ENCODE measurements at places on chromosomes 4 and X. TPM values are rescaled to one million over a fixed set of nuclear protein-coding genes. Genes with fewer than 3 reads are reported as not detected.

The PDE5A gene
- total RNA-seq = 2.1 TPM

The NPY5R gene
- not detected for total RNA-seq

The CHST7 gene
- 8.7 TPM for total RNA-seq

The EDA gene
- 0.50 TPM for total RNA-seq

The VCX3A gene
- not detected for total RNA-seq

The RTL5 gene
- 1.7 TPM for total RNA-seq

The BEX2 gene
- 16.8 TPM for total RNA-seq

The PF4V1 gene
- 3.3 TPM for total RNA-seq

The ZMAT1 gene
- total RNA-seq = 14.9 TPM

The SYTL4 gene
- total RNA-seq = 0.30 TPM

The GRK4 gene
- 5.1 TPM for total RNA-seq

The IGFBP7 gene
- total RNA-seq = 101 TPM

The NAP1L2 gene
- total RNA-seq = 3.1 TPM

The GAGE12E gene
- not detected for total RNA-seq

DNA sequence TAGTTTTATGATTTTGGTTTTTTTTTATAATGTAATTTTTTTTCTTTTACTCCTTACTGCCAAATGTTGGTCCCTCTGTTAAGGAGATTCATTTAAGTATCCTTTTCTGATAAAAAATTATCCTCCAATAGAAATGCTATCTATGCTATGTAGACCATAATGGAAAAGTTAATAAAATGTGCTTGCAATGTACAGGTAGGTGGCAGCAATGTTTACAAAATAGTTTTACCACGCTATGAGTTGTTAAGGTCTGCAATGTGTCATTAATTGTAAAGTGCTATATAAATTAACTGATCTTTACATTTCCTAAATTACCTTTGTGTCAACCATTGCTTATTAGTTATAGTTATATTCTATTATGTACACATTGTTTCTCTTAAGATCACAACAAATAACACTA, 3.8 kb upstream of the CENPC start:
- no peak for DNase-seq

GRCh38 chr4:181503687-181504390, 739.4 kb upstream of the TENM3 start:
- no peak for DNase-seq

GRCh38 chrX:41952102-41952501, 28.7 kb upstream of the CASK start:
- no peak for DNase-seq

- DNase-seq = no peak
These were observed 50.6 kb downstream of the QRFPR start for GRCh38 chr4:121330180-121330665.

- no peak for DNase-seq
These were observed 922.1 kb upstream of the SLIT2 start for GRCh38 chr4:19329631-19330030.

DNA sequence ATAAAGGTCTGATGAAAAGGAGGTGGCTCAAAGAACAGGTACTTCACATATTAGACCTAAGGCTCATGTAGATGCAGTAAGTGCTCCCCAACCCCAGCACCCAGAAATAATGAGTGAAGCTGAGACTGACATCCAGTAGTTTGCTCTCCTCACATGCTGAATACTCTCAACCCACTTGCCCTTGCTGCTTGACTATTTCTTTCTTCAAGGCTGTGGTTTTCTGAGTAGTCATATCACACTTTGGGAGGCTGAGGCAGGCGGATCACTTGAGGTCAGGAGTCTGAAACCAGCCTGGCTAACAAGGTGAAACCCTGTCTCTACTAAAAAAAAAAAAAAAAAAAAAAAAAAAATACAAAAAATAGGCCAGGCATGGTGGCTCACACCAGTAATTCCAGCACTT, 51.5 kb upstream of the PRPS1 start:
- DNase-seq = no peak

GRCh38 chr4:29653221-29653620, 1066.9 kb upstream of the PCDH7 start:
- DNase-seq = no peak

GRCh38 chr4:151409470-151410313, 716 bp downstream of the FHIP1A start:
- peak; percentile 31 for DNase-seq

GRCh38 chr4:153790962-153791551, 2.2 kb upstream of the SFRP2 start:
- DNase-seq = peak; percentile 41

DNA sequence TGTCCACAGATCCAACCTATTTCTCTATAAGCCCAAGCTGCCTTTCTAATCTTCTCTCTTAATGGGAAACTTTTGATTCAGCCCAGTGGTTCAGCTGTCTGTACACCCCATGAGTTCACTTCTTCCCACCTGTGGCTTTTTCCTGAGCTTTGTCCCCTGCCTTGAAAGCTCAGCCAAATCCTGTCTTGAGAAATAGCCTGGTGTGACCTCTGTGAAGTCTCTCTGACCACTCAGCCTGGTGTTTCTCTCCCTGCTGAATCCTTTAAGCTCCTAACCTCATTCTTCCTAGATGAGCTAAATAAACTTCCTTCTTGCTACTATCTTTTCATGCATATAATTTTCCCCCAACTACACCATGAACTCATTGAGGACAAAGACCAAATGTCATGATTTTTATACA, 15.2 kb upstream of the HERC5 start:
- DNase-seq = no peak

DNA sequence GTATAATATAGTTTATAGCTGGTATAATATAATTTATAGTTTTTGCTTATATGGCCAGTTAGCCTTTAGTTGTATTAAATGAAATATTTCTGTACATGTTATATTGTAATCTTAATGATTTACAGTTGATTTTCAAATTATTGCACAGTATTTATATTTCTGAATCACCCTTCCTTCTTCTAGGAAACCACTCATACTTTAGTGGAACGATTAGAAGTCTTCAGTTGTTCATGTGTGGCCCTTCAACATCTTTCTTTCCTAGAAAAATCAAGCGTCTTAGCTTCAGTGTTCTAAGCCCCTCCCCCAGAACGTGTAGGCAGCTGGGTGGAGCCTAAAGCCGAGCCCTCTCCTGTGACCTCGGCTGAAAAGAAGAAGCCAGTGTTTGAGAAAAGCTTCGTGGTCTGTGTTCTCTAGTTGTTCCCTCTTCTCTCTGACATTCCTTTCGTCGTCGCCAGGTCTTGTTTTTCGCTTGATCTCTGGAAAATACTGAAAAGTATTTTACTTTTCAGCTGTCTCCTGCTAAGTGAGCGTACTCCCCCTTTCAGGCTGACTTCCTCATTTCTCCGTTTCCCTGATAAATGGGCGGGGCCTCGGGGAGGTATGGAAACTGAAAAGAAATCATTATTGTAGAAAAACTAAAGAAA, at the start of gene C4orf33:
Gene C4orf33, plus strand, starts transcription at position 342 of the 644 bp plus-strand sequence. CDS start 6,459 bp downstream, outside the sequence.
- DNase-seq = peak; percentile 62

GRCh38 chr4:26577066-26577465, 6.8 kb upstream of the TBC1D19 start:
- no peak for DNase-seq

- peak; percentile 9 for DNase-seq
These were observed 33.9 kb downstream of the WDR1 start for GRCh38 chr4:10082459-10083272.

GRCh38 chrX:3598709-3599108, 114.7 kb downstream of the PRKX start:
- DNase-seq = no peak

- DNase-seq = no peak
These were observed 9.2 kb upstream of the JADE1 start for GRCh38 chr4:128800284-128800683.

GRCh38 chr4:128329638-128330037, 42.0 kb upstream of the PGRMC2 start:
- no peak for DNase-seq

DNA sequence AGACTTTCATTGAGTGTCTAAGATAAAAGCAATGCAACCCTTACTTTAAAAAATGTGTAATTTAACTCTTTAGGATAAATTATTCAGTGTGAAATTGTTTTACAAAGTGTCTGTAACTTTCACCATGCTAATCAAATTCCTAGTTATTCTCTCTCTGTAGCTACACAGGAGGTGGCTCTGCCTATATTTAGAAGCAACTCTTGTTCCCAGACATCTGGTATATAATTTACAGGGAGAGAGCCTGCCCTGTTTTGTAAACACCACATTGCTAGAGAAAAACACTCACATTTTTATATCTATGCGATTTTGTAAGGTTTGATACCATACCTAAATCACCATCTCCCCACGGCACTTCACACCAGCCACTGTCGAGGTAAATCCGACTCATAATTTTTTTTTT, 35.5 kb upstream of the SPATA4 start:
- DNase-seq = no peak

- DNase-seq = no peak
These were observed 167.2 kb downstream of the CEP135 start for GRCh38 chr4:56115898-56116297.

- DNase-seq = no peak
These were observed 54.3 kb upstream of the TET2 start for GRCh38 chr4:105092356-105092755.

GRCh38 chr4:8911316-8912088, 39.9 kb upstream of the HMX1 start:
- DNase-seq = peak; percentile 11

DNA sequence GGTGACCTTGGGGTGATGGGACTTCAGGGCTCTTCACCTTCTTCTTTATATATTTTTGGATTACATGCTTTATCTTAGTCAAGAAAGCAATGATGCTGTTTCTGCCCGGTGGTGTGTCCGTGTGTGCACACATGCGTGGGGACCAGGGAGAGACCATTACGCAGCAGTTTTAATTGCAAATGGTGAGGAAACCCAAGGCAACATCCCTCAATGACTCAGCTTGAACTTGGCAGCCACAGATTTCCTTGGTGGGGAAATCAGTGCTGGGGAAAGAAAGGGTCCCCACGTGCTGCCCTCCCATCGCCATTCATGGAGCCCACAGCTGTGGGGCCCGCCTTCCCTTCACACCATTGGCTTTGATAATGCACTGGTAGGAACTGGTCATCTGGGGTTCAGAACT, 46.2 kb upstream of the C4orf50 start:
- no peak for DNase-seq

DNA sequence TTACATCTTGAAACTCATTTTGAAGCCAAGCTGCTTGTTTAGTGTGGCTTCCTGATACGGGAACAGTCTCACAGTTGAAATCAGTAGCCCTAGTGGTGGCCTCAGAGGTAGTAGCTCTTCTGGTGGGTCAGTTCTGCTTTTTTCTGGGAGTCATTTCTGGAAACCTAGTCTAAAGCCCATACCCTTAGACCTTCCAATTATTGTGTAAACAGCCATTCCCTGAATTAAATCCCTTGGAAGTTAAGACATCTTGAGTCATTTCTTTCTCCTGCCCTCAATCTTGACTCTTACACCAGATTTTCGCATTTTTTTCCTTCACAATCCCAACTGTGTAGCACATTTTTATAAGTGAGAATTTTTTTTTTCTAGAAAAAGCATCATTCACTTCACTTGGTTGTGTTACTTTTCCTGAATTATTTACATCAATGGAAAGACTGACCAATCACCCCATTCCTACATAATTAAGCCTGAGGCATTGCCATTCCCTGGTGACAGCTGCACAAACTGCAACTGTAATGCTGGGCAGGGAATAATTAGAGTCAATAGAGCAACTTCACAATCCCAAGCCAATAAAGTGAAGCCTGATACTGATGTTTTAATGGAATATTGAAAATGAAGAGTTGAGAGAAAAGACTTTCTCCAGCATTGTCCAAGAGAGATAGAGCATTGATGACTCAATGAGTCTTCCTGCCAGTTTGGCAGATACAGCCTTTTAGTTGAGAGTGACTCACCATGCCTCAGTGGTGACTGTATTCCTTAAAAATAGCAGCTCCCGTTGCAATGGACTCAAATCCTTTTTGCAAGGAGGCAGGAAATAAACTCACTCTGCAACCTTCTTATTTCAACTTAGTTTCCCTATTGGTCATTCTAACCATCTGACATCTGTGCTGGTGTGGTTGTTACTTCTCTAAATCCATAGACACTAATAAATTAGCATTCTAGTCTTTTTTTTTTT, 13.0 kb upstream of the SEPSECS start:
- DNase-seq = no peak
